ENCODE measurements at places on chromosomes 2 and 18. TPM values are rescaled to one million over a fixed set of nuclear protein-coding genes. Genes with fewer than 3 reads are reported as not detected.

GREB1 gene
- 7.5 TPM for total RNA-seq

ABHD3 gene
- total RNA-seq = 29.3 TPM

GRCh38 chr2:211014376-211014775, 458.0 kb downstream of the CPS1 start:
- DNase-seq = no peak

DNA sequence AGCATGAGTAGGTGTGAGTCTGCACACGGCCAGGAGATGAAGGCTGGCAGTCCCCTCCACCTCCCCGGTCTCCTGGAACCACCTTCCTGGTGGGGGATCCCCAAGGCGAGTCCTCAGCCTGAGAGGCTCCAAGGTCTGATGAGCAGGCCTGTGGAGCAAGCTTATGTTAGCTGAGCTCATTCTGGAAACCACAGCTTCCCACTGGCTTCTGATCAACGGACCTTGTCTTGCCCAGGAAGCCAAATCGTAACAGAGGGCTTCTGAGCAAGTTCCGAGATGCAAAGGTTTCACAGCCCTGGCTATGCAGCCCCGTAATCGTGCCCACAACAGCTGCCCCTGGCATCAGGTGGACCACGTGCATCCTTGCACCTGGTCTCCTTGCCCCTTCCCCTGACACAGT, 28.8 kb upstream of the GPR55 start:
- no peak for DNase-seq

GRCh38 chr18:55753643-55754263, 165.8 kb upstream of the TCF4 start:
- no peak for DNase-seq

- DNase-seq = no peak
Measured at GRCh38 chr2:46559261-46559660, 79.9 kb downstream of the TMEM247 start.

AQP12B gene
- total RNA-seq = 0.10 TPM

NCKAP5 gene
- total RNA-seq = 7.7 TPM

- DNase-seq = no peak
Measured at GRCh38 chr2:86138736-86139625, 32.9 kb downstream of the PTCD3 start.

GRCh38 chr2:13114391-13114790, 397.7 kb downstream of the TRIB2 start:
- DNase-seq = no peak

ANKRD44 gene
- total RNA-seq = 3.1 TPM

UGT1A5 gene
- not detected for total RNA-seq

- DNase-seq = no peak
Measured at GRCh38 chr2:146312899-146313298, 1531.9 kb upstream of the ACVR2A start.

SLC35F6 gene
- 31.6 TPM for total RNA-seq

DNA sequence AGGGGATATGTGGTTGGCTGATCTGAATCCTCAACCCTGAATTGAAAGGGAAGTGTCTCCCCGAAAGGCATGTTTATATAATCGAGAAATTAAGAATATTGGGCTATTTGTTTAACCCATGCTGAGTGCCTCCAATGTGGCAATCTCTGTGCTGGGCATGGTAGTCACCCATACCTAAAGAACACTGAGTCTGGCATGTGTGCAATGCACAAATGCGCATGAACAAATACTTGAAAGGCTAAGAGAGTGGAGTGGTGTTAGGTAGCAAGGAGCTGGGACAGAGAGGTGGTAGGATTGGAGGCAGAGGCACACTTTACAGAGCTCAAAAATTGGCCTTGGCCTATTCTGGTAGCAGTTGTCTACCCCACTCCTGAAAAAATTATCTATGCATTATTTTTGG, 645.1 kb upstream of the FAM98A start:
- DNase-seq = no peak

DNA sequence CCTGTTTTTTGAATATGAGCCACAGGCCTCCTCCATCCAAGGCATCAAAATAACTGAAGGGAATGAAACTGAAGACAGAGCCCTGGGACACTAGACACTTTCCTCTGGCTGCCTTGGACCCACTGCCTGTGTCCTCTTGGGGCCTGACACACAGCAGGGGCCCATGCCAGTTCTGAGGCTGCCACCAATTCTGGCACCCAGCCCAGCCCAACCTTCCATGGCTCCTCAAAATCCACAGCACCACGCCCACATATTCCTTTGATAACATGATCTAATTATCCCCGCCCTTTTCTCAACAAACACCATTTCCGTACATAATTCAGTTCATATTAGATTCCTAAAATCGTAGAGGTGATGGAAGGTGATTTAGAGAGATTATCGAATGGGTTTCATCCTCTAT, 64.2 kb downstream of the EMX1 start:
- no peak for DNase-seq

SERPINB2 gene
- total RNA-seq = 45.2 TPM

DNA sequence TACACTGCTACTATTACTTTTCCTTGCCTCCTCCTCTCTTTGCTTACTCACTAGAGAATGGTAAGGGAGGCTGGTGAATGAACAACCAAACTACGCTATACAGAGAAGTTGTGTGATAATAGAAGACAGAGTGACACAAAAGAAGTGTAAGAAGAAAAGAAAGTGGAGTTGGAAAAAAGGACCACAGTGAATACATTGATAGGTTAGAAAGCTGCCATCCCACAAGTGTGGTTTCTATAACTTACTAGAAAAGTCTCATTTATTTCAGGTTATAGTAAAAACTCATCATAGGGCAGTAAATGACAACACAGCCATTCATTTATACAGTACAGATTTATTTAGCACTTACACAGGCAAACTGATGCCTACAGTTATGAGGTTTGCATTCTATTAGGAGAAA, 77.3 kb downstream of the TTC21B start:
- DNase-seq = no peak

DNA sequence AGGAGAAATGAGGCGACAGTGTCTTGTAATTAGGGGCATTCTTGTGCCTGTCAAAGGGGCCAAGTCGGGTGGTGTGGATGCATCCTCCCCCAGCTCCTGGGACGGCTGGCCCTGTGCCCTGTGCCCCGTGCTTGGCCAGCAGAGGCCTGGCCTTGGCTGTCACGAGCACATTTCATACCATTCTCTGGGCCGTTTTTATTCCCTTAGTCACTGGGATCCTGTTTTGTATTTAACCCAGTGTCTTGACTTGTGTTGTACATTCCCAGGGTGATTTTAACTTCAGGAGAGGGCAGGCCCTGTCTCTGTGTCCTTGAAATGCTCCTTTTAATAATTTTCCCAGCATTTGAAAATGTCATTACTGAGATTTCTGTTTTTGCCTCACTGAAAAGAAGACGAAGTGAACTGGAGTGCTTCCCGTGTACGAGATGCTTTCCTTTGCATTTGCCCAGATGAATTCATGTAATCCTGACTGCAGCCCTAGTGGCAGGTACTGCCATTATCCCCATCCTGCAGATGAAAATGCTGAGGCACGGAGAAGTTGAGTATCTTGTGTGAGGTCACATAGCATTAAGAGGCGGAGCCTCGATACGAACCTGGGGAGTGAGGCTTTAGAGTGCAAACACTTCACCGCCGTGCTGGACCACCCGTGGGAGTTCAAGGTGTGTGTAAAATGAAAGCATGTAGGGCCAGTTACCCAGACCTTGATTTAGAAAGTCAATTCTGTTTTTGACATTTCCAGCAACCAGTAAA, 57.0 kb downstream of the SH3RF3 start:
- DNase-seq = no peak

DNA sequence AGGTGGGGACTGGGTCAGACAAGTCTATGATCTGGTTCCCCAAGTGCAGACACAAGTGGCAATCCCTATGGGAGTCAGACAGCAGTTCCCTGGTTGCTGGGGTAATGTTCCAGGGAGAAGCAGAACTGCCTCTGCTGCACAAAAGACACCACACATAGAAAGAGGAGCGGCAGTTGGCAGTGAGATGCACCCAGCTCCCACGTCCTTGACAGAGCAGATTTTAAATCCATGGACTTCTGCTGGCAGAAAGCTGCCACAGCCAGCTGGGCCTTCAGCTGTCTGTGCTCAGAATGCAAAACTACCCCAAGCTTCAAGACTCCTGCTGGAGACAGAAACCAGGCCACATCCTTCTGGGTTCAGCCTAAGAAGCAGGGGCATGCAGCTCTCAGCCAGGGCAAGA, 147.2 kb downstream of the ETAA1 start:
- DNase-seq = no peak

GRCh38 chr2:120177973-120178372, 45.2 kb downstream of the TMEM185B start:
- DNase-seq = no peak

DNA sequence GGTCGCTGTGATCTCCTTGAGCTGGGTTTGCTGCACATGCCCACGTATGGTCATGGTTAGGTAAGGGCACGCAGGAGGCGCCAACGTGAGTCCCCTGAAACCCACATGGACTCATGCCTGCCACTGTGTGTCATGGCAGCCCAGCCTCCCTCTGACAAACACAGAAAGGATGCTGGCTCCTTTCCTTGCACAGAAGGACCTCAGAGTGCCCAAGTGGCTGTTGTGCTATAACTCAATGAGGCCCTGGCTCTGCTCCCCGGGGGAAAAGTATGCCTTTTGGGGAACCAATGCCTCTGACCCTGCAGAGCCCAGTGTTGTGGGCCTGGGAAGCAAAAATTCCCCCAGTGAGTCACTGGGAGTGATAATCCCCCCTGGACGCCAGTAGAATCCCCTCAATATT, 233.9 kb downstream of the VAPA start:
- DNase-seq = no peak

- DNase-seq = no peak
Measured at GRCh38 chr2:36963106-36963505, 3.2 kb downstream of the STRN start.

DNA sequence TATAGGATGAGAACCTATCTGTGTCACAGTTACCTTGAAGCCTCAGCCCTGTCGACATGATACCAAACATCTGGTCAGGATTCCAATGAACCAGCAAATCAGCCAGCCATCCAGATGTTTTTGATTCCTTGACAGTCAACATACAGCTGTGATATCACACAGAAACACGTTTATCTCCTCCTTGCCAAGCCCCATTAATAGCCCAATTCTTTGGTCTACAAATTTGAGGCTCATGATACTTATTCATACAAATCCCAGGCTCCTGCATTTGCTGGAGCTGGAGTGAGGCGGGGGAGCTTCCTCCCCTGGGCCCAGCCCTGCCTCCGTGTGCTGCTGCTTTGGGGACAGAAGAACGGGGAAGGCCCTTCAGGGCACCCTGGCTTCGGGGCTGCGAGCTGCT, 611.6 kb upstream of the SALL3 start:
- DNase-seq = no peak

DNA sequence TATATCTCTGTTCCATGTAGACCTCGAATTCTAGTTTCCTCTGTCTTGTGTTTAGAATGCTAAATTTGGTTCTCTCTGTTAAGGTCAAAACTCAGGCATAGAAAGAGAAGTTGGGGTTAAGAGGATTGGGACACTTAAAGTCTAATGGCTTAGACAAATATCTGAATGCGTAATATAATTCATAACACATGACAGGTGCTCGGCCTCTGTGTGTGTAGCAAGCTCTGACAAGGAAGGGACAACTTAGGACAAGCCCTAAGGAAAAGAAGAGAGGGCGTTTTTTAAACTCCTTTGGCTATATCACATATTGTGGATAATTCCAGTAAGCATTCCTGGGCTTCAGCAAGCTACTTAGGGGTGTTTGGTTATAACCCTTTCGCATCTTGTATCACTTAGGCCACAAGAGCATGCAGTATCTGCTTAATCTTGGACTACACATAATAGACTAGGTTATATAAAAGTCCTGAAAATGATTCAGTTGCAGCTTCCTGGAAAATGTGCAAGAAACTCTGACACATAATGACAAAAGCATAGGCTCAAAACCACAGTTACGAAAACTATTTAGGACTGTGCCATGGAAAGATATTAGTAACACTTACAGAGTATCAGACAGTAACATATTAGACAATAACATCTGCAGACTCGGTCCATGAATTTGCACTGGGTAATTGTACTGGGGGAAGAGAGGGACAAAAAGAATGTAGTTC, 16.1 kb upstream of the CREB1 start:
- no peak for DNase-seq

SKOR2 gene
- total RNA-seq = 0.81 TPM

- DNase-seq = no peak
Measured at GRCh38 chr2:210392469-210392881, 77.5 kb upstream of the MYL1 start.

GRCh38 chr2:42775186-42775585, 11.3 kb upstream of the OXER1 start:
- no peak for DNase-seq

CHST9 gene
- total RNA-seq = 8.0 TPM

CABLES1 gene
- total RNA-seq = 11.4 TPM

- no peak for DNase-seq
Measured at GRCh38 chr2:147715807-147716206, 129.0 kb upstream of the ACVR2A start.

DNA sequence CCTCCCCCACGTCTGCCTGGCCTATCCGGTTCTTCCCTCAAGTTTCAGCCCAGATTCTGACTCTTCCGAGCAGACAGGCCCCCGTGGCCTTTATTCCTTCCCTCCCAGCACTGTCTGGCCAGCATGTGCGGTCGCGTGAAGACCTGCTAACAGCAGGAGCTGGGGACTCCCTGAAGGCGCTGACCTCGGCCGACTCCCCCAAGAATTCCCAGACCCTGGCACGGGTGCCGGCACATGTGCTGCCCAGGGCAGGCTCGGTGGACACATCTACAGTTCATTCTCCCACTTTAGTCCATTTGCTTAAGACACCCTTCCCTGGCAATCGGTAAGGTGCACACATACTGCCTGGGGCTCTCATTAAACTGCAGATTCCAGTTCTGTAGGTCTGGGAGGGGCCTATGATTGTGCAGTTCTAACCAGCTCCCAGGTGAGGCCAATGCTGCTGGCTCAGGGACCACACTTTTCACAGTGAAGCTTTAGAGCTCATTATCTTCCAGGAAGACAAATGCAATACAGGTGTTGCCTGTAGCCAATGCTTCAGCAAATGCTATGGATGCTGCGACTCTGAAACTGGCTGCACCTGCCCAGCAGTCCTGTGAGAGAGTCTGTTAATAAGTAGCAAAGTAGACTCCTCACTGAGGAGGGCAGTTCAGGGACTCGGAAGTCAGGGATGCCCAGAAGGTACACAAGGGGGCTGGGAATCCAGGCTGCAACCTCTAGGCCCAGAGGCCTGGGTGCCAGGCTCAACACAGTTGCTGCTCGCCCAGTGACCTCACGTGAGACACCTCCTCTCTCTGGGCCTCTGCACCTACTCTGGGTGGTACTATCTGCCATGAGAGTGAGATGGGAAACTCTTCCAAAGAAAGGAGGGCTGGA, 45.4 kb upstream of the TAF1B start:
- no peak for DNase-seq

Measured in type B pancreatic cell (in vitro differentiated cells).